ENCODE measurements at places on chromosomes 5 and 9.

- DNase-seq = peak; percentile 71
Measured at GRCh38 chr9:109440797-109441287, 57.3 kb downstream of the PTPN3 start.

- DNase-seq = no peak
Measured at GRCh38 chr9:137084526-137084925, 2.3 kb upstream of the MAN1B1 start.

DNA sequence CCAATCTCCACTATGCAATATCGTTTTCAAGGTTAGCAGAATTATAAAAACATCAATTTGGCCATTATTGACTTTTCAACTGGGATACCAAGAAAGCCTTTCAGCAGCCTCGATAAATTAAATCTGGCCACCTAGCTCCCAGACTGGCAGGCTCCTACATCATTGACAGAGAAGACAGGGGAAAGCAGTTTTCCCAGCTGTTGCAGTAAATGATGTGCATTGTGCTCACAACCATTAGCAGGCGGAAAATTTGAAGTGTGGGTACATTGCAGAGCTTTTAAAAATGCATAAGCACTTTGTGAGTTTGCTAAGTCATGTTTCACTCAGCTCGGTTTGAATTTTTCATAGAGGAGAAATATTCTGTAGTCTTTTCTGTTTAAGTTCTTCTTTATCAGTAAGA, 297.9 kb downstream of the KCTD16 start:
- DNase-seq = no peak

- no peak for DNase-seq
Measured at GRCh38 chr5:123496892-123497291, 15.1 kb upstream of the CSNK1G3 start.

- no peak for DNase-seq
Measured at GRCh38 chr9:33250458-33250995, 10.6 kb downstream of the SPINK4 start.

DNA sequence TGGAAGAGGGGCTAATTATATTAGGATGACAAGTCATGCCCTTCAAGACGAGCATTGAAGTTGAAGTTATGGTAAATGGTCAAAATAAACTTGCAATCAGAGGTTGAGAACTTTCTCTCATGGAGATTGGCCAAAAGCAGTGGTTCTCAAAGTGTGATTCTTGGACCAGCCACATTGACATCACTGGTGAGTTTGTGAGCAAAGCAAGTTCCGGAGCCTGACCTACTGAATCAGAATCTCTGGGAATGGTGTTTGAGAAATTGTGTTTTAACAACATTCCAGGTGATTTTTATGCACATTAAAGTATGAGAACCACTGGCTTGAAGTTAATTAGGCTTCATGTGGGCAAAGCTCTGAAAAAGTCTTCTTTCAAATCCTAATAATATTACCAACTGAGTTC, 403.5 kb downstream of the ZSWIM6 start:
- no peak for DNase-seq

DNA sequence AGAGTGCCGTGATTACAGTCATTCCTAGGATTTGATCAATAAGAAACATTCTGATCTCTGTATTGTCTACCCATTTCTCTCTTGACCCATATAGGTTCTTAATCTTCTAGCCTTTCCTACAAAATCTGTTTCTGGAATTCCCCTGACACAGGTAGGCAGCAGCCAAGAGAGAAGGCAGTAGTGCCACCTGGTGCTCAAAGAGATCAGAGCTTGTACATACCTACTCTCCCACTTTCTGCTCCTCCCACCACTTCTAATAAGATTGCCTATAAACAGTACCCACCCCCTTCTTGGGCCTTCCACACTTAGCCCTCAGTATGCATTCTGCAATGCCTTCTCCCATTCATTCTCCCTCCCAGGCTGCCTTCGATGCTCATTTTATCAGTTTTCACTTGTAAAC, 117.4 kb upstream of the RORB start:
- DNase-seq = peak; percentile 4
